Tibial nerve (tissue), 4 donors: ENCODE measurements at places on chromosomes 2 and 18.

- H3K36me3 ChIP-seq = peaks cover 6% of the 10 kb centered on the region
- no peak for DNase-seq
- no peak overlapping the region for H3K27ac ChIP-seq
- H3K27me3 ChIP-seq = no peaks in the 10 kb centered on the region
- no peaks in the 10 kb centered on the region for H3K4me1 ChIP-seq
- H3K4me3 ChIP-seq = no peak overlapping the region
Observed at GRCh38 chr18:34697891-34698290, 12.2 kb upstream of the DTNA start.

- DNase-seq = no peak
- H3K36me3 ChIP-seq = no peaks in the 10 kb centered on the region
- no peaks in the 10 kb centered on the region for H3K27me3 ChIP-seq
Observed at GRCh38 chr2:172555272-172555521, 693 bp upstream of the PDK1 start.

DNA sequence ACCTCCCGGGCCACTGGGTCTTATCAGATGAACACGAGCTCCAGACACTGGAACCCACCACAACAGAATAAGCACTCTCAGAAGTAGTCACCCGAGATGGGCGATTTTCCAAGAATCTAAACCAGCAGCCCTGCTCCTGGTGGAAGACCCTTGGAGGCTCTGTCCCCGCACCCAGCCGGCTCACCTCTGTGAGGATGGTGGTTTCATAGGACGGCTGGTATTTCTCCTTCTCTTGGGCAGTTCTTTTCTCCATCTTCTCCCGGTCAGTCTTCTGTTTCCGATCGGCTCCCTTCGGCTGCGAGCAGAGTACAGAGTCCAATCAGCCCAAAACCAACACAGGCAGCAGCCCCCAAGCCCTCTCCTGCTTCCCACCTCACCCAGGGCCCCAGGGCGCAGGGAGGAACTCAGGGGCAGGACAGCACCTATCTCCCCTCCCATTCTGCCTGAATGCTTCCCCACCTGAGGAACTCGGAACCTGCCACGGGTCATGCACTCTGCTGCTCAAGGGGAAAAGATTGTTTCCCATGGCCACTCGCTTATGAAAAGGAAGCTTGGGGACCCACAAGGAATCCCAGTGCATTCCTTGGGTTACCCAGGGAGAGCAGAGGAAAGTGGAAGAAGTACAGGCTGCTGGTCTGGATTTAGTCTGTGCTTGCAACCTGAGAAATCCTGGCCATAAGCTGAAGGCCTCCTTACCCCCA lies 42.7 kb downstream of the TFCP2L1 start:
- no peak overlapping the region for H3K4me3 ChIP-seq
- no peaks in the 10 kb centered on the region for H3K36me3 ChIP-seq
- no peak for DNase-seq
- H3K27ac ChIP-seq = no peak overlapping the region

- H3K4me3 ChIP-seq = no peak overlapping the region
- H3K36me3 ChIP-seq = no peaks in the 10 kb centered on the region
- no peak for DNase-seq
- no peak overlapping the region for H3K27ac ChIP-seq
Observed at GRCh38 chr2:188024811-188025210, 266.9 kb upstream of the GULP1 start.

DNA sequence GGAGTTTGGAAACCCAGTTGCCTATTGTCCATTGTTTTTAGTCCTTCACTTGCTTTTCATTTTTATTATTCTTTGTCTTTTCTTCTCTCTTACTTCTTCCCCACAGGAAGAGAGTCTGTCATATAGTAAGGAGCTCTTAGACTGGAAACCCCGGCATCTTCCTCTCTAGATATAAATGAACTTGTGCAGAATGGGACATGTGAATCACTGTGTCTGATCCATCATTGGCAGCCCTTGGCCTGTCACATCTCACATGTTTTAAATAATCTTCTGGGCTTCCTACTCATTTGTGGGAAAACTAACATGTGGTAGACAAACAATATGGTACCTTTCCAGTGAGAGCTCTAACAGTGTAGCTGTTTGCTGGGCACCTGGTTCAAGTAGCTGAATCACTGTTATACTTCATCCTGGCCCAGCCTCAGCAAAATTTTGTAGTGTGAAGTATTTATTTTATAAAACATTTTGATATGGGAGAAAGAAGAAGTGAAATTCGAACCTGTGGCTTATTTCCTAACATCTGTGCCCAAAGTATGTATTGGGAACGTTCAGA lies 112.8 kb downstream of the PHLPP1 start:
- DNase-seq = no peak
- H3K4me3 ChIP-seq = no peak overlapping the region
- H3K36me3 ChIP-seq = peaks cover 13% of the 10 kb centered on the region
- peaks cover 25% of the 10 kb centered on the region for H3K4me1 ChIP-seq
- H3K27me3 ChIP-seq = no peaks in the 10 kb centered on the region

DNA sequence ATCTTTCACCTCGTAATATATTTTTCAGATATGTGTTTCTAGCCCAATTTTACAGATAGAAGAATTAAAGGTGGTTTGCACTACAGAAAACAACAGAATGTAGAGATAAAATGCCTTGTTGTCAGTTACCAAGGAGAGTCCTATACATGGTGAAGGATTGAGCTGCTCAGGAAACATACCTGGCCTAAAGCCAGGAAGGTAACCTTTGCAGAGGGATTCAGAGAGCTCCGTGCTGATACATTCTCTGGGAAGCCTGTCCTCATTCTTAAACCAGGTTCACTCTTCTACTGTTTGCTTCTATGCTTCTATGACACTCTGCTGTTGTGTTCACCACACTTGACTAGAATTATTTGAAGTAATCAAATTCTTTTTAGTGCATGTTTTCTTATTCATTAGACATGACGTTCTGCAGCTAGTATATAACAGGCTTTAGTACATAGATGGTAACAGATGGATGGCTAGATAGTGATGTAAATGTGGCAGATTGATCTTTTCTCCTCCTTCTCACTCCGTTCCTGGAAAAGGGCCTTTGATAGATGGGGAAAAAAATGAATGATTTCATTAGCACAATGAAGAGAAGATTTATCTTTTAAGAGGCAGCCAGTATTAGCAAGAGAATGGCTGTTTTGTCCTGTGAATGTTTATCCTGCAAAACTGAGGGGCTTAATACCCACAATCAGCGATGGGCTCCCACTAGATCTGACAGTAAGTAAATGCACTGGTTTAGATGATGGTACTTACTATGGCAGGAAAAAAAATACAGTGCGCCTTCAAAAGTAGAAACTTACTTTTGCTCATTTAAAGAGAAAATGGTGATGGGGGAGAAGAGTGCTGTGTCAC lies 589.6 kb upstream of the FAM98A start:
- H3K27ac ChIP-seq = no peak overlapping the region
- no peak overlapping the region for H3K4me3 ChIP-seq
- no peak for DNase-seq
- H3K36me3 ChIP-seq = no peaks in the 10 kb centered on the region
- H3K4me1 ChIP-seq = no peaks in the 10 kb centered on the region

GRCh38 chr2:239609607-239610310 lies 208.9 kb upstream of the HDAC4 start:
- H3K4me1 ChIP-seq = peaks cover 2% of the 10 kb centered on the region
- H3K36me3 ChIP-seq = no peaks in the 10 kb centered on the region
- no peak overlapping the region for H3K4me3 ChIP-seq
- no peak overlapping the region for H3K27ac ChIP-seq

DNA sequence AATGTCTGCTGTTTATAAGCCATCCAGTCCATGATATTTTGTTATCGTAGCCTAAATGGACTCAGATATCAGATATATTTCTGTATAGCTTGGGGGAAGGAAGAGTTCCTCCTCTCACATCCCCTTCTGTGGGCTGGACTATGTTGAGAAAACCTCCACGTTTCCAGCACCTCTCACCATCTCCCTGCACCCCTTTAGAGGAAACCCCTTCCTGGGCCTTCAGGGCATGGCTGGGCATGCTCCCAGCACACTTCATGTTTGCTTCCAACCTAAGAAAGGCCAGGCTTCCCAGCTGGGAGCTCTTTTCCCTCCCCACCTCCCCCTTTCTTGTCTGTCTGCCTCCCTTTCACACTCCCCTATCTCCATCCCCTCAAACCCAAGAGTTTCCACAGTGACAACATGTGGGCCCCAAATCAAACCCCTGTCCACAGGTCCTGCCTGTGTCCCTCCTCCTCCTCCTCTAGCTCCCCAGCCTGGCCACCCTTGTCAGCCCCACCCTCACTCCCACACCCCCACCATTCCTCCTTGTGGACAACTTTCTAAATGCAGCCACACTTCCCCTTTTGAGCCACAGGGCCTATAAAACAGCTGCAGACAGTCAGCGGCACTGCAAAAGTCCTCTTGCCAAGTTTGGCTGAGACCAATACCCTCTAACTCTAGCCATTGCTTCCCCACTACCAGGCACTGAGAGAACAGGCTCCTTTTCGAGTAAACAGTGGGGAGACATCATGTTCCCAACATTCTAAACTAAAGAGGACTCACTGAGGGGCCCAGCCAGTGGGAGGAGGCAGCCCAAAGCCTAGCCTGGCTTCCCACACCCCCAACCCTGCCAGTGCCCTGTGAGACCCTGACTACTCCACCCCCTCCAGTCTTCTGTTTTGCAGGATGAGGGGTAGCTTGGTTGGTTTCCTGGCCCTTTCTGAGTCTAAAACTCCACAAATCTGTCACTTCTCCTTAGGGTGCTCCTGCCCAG lies 120.5 kb downstream of the ZFP36L2 start:
- H3K4me1 ChIP-seq = peaks cover 81% of the 10 kb centered on the region
- H3K27me3 ChIP-seq = no peaks in the 10 kb centered on the region
- no peaks in the 10 kb centered on the region for H3K36me3 ChIP-seq
- H3K4me3 ChIP-seq = no peak overlapping the region
- no peak for DNase-seq
- peak overlapping the region; percentile 83 for H3K27ac ChIP-seq

DNA sequence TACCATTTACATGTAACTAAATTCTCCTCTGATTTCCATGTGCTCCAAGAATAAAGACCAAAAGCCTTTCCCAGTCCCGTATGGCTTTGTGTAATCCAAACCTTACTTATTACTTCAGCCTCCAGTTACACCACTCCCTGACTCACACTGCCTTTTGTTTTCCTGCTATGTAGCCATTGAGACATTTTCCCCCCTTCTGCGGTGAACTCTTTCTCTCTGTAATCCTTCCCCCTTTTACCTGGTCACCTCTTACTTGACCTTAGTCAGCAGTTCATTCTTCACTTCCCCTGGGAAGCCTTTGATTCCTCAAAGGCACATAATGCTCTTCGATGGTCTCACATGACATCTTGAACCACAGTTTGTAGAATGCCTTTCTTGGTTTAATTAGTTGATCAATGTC lies 256.0 kb upstream of the FANCL start:
- DNase-seq = no peak
- no peak overlapping the region for H3K27ac ChIP-seq
- H3K36me3 ChIP-seq = no peaks in the 10 kb centered on the region
- H3K27me3 ChIP-seq = no peaks in the 10 kb centered on the region

DNA sequence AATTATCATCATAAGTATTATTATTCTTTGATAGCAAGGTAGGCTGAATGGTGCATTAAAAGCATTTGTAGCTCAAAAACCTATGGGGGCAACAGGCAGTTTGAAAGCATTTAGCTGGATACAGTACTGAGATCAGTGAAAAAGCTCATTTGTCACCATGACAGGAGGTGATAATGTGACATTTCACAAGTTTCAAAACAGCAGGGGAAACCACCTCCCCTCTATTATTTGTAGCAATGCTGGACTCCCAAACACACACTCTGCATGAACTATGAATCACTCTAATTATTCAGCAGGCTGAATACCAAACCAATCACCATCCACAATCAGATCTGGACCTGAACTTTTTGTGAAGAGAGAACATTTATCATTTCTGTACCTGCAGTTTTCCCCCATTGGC lies 63.4 kb downstream of the MYO5B start:
- H3K4me3 ChIP-seq = no peak overlapping the region
- no peak overlapping the region for H3K27ac ChIP-seq
- H3K27me3 ChIP-seq = no peaks in the 10 kb centered on the region
- H3K4me1 ChIP-seq = no peaks in the 10 kb centered on the region
- DNase-seq = no peak

DNA sequence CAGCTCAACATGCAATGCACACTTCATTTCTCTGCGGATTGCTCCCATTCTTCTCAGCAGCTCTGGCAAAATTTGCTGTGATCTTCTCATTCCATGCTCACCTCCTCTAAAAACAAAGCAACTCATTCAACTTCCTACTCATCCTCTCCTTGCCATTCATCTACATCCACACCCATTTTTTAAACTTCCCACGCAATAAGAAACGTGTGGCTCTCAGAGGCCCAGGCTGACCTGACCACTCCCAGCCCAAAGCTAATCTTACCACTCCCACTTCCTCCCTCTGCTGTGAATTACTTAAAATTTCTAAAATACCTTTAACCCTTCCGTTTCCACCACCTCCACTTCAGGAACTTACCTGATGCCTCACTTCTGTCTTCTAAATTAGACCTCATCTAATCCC lies 15.2 kb downstream of the ABCB11 start:
- H3K4me1 ChIP-seq = no peaks in the 10 kb centered on the region
- H3K36me3 ChIP-seq = no peaks in the 10 kb centered on the region
- no peak for DNase-seq
- H3K4me3 ChIP-seq = no peak overlapping the region
- no peak overlapping the region for H3K27ac ChIP-seq

GRCh38 chr2:219908538-219908937 lies 281.1 kb downstream of the SLC4A3 start:
- no peaks in the 10 kb centered on the region for H3K36me3 ChIP-seq
- no peak for DNase-seq
- no peak overlapping the region for H3K27ac ChIP-seq
- no peak overlapping the region for H3K4me3 ChIP-seq
- no peaks in the 10 kb centered on the region for H3K4me1 ChIP-seq
- H3K27me3 ChIP-seq = no peaks in the 10 kb centered on the region

DNA sequence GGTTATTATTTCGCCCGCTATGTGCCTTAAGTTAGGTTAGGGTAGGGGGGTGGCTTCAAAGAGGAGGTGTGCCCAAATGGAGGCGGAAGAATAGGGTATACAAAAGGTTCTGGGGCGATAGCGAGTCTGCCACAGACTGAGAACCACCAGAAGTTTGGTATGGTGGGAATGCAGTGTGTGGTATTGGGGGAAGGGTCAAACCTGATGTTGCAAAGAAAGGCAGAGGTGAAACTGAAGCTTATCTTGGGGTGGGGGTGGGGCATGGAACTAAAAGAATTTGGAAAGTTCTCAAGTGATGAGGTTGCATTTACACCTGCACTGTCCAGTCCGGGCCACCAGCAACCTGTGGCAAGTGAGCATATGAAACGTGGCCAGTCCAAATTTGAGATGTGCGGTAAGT lies 11.8 kb upstream of the CCBE1 start:
- no peak for DNase-seq
- H3K4me1 ChIP-seq = no peaks in the 10 kb centered on the region
- no peak overlapping the region for H3K4me3 ChIP-seq
- no peaks in the 10 kb centered on the region for H3K27me3 ChIP-seq

- DNase-seq = no peak
- no peaks in the 10 kb centered on the region for H3K4me1 ChIP-seq
- no peaks in the 10 kb centered on the region for H3K36me3 ChIP-seq
Observed at GRCh38 chr18:78884502-78884901, 95.1 kb upstream of the SALL3 start.
